ENCODE measurements at places on chromosomes 5 and 9.

DNA sequence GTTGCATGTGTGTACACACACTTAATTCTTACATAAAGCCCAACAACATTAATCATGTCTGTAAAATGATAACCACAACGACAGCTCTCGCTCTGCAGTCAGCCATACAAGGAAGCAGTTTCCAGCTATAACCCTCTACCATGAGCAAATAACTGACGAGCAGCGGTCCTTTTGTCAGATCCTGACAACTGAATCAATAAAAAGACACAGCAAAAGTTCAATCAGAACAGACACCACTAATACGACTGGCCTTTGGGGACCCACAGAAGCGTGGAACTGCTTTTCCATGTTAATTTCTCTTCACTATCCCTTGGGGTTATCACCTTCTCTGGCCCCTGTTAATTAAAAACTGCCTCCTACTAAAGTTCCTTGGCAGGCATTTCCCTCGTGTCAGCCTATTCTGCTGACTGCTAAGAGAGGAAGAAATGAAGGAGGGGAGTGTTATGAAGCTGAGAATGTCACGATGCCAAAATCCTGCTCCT, 722.8 kb upstream of the GRAMD2B start:
- DNase-seq, result no peak

DNA sequence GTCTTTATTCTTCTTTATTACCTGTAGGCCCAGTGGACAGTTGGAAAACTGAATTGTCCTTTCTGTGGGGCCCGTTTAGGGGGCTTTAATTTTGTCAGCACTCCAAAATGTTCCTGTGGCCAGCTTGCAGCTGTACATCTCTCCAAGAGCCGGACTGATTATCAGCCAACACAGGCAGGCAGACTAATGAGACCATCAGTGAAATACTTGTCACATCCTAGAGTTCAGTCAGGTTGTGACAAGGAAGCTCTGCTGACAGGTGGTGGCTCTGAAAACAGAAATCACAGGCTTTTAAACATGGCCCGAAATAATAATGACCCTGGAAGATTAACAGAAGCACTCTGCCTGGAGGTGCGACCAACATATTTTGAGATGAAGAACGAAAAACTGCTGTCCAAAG, 47.9 kb downstream of the RNF180 start:
- DNase-seq, result no peak

GRCh38 chr5:81336556-81336955, 35.2 kb downstream of the ZCCHC9 start:
- no peak for DNase-seq

DNA sequence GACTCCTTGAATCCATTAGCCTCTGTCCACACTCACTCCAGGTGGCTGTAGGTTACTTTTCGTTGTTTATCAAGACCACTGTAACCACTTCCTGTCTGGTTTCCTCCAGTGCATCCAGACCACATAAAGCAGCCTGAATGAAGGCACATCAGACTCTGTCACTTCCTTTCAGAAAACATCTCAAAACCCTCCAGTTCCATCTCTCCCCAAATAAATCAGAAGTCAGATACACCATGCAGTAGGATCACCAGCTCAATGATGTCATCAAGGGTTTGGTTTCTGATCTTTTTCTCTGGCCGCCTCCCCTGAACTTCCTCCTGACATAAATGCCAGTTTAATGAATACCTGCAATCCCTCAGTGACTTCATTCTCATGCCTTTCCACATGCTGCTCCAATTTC, 161.2 kb downstream of the ZNF462 start:
- no peak for DNase-seq

DNA sequence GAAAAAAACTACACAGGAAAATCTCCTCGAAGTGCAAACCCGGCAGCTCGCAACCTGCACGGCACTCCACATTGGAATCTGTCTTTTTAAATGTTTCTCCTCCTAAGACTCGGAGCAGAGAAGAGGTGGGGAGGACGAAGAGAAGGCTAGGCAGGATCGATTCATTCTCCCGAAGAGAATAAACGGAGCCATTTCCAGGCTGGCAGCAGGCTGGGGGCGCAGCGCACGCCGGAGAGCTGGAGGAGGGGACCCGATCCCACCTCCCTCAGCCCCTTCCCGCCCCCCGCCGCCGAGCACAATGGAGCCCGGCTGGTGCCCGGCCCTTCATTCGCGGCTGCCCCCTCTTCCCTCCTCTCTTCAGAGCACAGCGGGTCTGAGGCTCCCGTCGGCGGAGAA, 628 bp downstream of the HOMER1 start:
- no peak for DNase-seq

GRCh38 chr5:148989567-148989966, 73.3 kb downstream of the SH3TC2 start:
- no peak for DNase-seq

DNA sequence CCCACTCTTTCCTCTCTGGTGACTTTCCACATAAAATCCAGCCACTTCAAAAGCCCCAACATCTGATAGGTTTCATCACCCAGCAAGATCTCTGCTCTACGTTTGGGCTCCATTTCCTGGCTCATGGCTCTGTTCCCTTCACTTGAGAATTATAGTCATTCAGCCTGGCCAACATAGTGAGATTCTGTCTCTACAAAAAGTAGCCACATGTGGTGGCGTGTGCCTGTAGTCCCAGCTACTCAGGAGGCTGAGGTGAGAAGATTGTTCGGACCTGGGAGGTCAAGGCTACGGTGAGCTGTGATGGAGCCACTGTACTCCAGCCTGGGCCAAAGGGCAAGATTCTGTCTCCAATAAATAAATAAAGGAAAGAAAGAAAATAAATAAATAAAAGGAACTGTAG, 83.3 kb upstream of the IGFBPL1 start:
- DNase-seq, result no peak

GRCh38 chr5:40224421-40224820, 455.3 kb upstream of the PTGER4 start:
- no peak for DNase-seq

DNA sequence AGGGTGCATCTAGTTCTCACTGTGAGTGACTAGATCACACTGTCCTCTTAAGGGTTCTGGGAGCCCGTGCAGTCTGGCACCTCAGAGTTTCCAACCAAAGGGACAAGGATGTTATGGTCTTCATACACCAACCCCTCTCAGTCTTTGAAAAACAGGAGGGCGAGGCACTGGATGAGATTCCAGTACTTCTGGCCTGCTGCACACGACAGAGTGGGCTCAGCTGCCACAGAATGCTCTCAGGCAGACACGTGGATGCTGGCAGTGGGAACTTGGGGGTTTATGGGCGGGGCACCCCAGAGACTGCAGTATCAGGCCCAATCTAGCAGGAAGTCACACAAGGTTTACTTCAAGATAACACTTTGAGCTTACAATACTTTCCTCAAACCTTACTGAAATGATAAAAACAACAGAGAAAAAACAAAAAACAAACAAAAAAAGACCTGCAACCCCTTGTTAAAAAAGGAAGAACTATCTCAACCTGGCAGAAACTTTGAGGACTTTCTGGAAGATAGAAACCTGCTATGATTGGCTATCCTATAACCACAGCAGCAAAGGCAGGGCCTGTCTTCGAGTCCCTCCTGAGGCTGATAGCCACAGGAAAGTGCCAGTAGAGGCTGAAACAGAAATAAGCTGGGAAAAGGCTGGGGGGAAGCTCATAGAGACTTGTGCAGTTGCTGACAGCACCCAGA, 28.3 kb upstream of the TGFBR1 start:
- no peak for DNase-seq

DNA sequence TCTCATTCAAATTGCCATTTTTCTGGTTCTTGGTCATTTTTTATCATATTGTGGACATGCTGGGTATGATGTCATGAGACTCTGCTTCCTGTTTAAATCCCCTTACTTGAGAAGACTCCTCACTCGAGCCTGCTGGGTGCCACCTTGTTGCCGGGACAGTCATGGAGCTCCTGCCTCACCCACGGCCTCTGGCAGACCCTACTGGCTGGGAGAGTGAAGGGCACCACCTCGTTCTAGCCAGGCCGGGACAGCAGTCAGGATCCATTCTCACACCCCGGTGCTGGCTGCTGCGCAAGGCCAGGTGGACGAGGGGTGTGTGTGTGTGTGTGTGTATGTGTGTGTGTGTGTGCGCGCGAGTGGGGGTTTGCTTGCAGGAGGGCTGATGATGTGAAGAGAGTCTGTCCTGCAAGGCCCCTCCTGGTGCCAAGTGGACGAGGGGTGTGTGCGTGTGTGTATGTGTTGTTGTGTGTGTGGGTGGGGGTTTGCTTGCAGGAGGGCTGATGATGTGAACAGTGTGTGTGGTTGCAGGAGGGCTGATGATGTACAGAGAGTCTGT, 4.4 kb downstream of the CEP72 start:
- DNase-seq, result no peak

- no peak for DNase-seq
Observed at GRCh38 chr5:140044041-140044440, 942 bp upstream of the NRG2 start.

GRCh38 chr9:123127512-123128075, 94.1 kb downstream of the GPR21 start:
- no peak for DNase-seq

DNA sequence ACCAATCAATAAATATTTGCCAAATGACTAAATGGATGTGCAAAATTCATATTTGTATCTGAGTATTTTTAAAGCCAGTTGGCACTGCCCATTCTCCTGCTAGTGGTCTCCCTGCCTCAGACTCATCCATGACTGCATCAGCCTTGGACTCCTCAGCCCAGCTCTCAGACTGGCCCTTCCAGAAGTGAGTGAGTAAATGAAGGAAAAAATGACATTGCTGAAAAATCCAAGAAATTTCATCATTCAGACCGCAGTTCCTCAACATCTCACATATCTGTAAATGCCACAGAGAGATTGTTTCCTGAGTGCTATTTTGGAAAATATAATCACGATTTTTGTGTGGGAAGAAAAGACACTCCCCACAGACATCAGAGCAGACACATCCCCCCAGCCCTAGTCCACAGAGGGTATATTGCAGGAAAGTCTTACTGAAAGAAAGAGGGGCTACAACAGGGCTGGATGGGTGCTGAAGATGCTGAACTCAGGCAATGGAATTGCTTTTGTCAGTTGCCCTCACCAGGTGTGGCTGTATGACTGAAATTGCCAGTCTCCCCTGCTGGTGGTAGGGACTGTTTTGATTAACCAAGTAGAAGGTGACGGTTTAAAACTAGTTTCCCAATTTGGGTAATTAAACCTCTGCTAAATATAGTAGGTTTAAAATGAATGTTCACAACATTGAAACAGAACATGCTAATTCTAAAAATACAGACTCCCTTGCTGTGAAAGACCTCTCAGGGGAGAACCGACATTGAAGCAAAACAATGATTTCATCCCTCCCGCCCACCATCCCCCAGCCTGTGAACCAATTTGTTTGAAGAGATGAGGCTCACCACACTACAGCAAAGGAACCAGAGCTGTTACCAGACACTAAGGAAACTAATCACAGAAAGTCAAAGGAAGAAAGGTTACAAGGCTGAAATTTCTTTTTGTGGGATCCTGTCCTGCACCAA, 158.8 kb downstream of the DEPDC1B start:
- no peak for DNase-seq

GRCh38 chr5:128213340-128213739, 129.8 kb downstream of the SLC12A2 start:
- no peak for DNase-seq

DNA sequence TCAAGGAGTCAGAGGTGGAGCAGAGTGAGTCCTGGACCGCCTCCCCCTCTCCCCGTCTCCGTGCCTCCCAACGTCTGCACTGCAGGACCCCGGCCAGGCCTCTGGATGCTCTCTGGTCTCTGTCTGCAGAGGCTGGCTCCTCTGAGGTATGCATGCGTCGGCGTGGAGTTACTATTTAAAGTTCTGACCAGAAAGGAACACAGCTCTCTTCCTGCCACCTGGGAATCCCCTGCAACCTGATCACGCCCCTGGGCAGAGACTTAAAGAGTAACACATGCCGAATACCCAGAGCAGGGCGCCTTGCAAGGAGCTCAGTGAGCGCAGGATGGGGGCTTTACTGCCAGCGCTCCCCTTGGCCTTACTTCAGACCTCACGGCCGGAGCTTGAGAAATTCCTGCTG, 16.0 kb downstream of the ANXA6 start:
- DNase-seq, result no peak

Measured in stimulated activated CD8-positive, alpha-beta memory T cell treated with anti-CD3 and anti-CD28 coated beads, Interleukin-15, amount 100 ng/mL, for 24 hours (primary cell).